ENCODE measurements at places on chromosomes 11 and 22.

- DNase-seq, result no peak
Measured at GRCh38 chr22:35446365-35446764, 46.4 kb downstream of the MCM5 start.

- DNase-seq, result peak; percentile 71
Measured at GRCh38 chr22:45413368-45414211, at the start of the genes RIBC2 and SMC1B. RIBC2 (plus strand) TSS chr22:45413693; CDS start chr22:45413887, 194 bp downstream. SMC1B (minus strand) TSS chr22:45413599; CDS start chr22:45413567, 32 bp downstream.

DNA sequence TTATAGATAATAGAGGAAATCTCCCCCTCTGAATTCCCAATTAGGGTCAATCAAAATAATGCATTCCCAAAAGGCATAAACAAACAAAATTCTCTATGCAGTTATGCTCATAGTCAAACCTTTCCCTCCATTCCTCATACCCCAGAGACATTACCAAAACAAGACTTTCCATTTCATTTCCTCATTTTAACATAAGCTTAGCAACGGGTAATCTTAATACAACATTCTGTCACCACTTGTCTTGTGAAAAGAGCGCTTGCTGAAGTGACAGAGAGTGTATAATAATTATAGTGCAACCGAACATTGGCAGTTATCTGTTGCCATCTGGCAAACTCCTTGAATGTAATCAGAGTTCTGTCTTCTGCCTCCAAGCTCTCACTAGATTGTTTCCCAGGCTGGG, 1.2 kb upstream of the SLN start:
- DNase-seq, result no peak

DNA sequence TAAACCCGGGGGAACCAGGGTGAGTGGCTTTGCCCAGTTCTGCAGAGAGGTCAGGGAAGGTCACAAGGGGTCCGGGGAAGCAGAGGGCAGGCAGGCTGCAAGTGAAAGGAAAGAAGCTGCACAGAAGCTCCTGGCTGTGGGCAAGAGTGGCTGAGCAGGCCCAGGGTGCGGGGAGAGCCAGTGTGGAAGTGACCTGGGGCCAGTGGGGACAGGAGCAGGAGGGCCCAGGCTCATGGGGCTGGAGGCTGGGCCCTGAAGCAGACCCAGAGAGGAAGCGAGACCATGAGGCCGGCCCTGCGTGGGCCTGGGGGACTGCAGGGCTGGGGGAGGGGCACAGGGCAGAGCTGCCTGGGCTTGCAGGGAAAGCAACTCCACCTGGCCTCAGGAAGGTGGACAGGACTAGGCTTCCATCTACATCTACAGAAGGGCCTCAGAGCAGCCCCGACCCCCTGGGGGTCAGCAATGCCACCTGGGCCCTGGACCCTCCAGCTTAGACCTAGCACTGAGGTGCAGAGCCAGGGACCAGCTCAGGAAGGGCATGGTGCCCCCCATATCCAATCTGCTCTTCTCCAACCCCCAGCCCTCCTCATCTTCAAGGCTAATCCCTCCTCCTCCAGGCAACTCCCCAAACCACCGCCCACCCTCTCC, 11.6 kb downstream of the IGF2 start:
- no peak for DNase-seq

DNA sequence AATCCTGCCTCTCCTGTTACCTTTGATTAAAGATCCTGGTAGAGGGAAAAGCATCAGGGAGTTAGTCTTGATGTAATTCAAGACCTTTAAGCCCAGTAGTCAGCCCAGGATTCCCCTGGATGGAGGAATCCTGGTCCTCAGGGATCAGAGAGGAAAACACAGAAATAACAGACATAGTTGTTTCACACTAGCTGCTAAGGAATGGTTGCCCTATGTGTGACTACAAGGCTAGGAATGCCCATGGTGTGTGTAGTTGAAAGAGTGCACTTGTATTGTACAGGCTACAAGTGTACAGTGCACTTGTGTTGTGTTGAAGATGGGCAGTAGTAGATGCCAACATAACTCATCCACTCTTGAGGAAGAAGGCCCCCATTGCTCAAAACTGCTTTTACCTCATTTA, 226.8 kb downstream of the AASDHPPT start:
- no peak for DNase-seq

All from stimulated activated CD8-positive, alpha-beta memory T cell treated with anti-CD3 and anti-CD28 coated beads, Interleukin-7, amount 100 ng/mL, for 24 hours (primary cell).